ENCODE measurements at places on chromosomes 11 and 22.

DNA sequence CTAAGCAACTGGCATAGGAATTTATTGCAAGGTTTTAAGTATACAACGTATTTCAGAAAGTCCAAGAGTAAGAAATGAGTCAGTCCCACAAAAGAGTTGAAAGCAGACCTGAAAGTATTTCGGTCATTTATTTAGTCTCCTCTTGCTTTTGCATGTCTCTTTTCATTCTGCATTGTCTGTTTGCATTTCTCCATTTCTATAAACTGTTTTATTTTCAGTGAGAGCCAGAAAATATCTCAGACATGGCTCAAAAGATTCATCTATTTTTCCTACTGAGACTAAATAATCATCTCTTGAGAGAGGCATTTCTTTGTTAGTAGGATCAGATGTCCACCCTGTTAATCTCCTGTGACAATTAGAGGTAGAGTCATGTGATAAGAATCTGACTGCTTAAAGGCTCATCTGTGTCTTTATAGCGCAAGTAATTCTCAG, 219.1 kb upstream of the CCDC179 start:
- ATAC-seq = peak; percentile 85

- ATAC-seq = peak; percentile 81
These were observed at the start of gene CTSD for GRCh38 chr11:1763796-1764661. Gene CTSD, minus strand, starts transcription at chr11:1763927. Its CDS starts 68 bp downstream, at chr11:1763859.

DNA sequence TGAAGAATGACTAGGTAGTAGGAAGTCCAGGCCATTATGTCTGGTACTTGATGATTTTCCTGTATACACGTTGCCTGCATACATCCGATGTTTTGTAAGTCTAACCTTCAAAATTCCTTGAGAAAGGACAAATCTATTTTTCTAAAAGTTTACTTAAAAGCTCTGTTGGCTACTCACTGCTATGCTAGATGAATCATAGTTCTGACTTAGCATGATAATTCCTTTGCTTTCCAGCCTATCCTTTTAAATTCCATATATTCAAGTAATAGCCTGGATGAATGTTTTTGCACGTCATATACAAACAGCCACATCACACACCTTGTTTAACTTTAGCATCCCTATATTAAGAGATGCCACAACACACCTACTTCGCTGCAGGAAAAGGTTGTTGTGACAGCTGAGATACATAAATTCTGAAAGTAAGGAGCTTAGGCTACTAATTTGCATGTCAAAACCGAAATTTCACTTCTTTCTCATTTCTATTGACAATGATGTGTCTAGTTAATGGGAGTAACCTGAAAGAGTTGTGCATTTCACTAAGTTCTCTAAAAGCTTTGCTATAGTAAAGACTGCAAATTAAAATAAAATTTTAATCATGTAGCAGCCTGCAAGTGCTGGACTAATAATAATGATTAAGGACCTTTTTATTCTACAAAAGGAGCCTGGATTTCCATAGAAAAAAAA, 1116.4 kb downstream of the JRKL start:
- no peak for ATAC-seq

- no peak for ATAC-seq
These were observed 123.2 kb downstream of the KCNQ1OT1 start for GRCh38 chr11:2576549-2576948.

- no peak for ATAC-seq
These were observed 2.1 kb downstream of the RNF141 start for GRCh38 chr11:10538924-10539323.

- no peak for ATAC-seq
These were observed 96.9 kb downstream of the MORC2 start for GRCh38 chr22:30871391-30872284.

- ATAC-seq = no peak
These were observed 3.0 kb downstream of the ARHGAP8 start for GRCh38 chr22:44755417-44755816.

GRCh38 chr11:57643802-57644201, 5.9 kb downstream of the YPEL4 start:
- no peak for ATAC-seq

GRCh38 chr11:134819041-134819440, 407.0 kb upstream of the B3GAT1 start:
- no peak for ATAC-seq
